ENCODE measurements at places on chromosomes 7 and 10. TPM values are rescaled to one million over a fixed set of nuclear protein-coding genes. Genes with fewer than 3 reads are reported as not detected.

ZNF488 gene
- 0.06 TPM for polyA plus RNA-seq

CALCR gene
- polyA plus RNA-seq: not detected

GNAI1 gene
- 5.5 TPM for polyA plus RNA-seq

PDK4 gene
- 114 TPM for polyA plus RNA-seq

FAM237B gene
- not detected for polyA plus RNA-seq

TRIL gene
- polyA plus RNA-seq: 0.59 TPM

NUDT1 gene
- polyA plus RNA-seq: 16.1 TPM

LOXL4 gene
- 5.6 TPM for polyA plus RNA-seq

C7orf33 gene
- polyA plus RNA-seq: not detected

DAGLB gene
- 7.3 TPM for polyA plus RNA-seq

ANKRD2 gene
- 370 TPM for polyA plus RNA-seq

CAMK1D gene
- polyA plus RNA-seq: 1.3 TPM

SPDYE8 gene
- polyA plus RNA-seq: not detected

CLRN3 gene
- polyA plus RNA-seq: not detected

OR2A42 gene
- polyA plus RNA-seq: 0.01 TPM

HHEX gene
- 3.8 TPM for polyA plus RNA-seq

JMJD1C gene
- polyA plus RNA-seq: 14.4 TPM

OR2F1 gene
- polyA plus RNA-seq: not detected

GIMAP8 gene
- 19.2 TPM for polyA plus RNA-seq

LRRN3 gene
- 1.2 TPM for polyA plus RNA-seq

LMOD2 gene
- 281 TPM for polyA plus RNA-seq
